NCI-H2081 treated with DMSO at 0.1 percent for 48 hours (cell line): ENCODE measurements at places on chromosomes 4 and X.

- no peak for DNase-seq
Measured at GRCh38 chr4:182418054-182418734, 175.0 kb downstream of the TENM3 start.

- DNase-seq = peak; percentile 73
Measured at GRCh38 chrX:123764967-123765871, 32.4 kb upstream of the THOC2 start.

DNA sequence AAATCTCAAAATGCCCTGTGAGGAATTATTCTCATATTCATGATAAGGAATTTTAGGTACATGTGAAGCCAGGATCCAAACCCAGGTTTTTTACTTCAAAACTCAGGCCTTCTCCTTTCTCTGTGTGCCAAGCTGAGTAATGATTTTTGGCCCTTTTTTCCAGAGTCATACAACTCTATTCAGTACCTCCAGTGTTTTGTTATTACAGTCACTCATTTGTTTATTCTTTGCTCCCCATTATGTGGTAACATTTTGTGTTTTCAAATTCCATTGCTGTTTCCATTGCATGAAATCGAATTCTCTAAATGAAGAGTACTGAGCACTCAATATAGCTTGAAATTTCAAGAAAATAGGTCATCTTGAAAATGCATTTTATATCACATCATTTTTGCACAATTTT lies 315.4 kb downstream of the NR3C2 start:
- no peak for DNase-seq

DNA sequence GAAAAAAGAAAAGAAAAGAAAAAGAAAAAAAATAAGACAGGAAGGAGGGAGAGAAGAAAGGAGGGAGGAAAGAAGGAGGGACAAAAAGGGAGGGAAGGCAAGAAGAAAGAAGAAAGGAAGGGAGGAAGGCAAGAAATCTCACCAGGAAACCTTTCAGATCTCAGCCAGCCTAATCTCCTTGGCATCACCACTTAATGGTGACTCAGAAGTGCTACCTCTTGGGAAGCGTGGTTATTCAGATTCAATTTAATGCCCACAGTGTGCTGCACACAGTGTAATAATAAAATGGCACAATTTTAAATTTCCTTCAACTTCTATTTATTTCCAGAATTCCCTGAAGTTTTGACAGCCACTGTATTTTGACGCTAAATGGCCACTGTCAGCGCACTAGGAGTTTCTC lies 50.3 kb downstream of the DKK2 start:
- DNase-seq = no peak

DNA sequence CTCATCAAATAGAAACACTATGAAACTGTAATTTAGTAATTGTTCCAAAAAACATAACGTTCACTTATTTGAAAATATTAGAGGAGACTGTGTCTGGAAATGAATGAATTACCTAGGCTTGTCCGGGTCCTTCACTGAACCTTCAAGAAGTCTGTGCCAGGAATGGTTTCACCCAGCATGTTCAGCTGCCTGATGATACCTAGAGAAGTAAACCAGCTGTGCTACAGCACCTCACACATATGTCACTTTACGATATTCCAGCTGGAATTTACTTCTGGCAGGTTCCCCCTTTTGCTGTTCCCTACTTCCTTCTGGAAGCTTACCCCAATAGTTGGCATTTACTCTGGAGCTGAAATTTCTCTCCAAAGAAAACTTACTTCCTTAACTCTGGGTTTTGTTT lies 906.5 kb downstream of the FAT4 start:
- no peak for DNase-seq
